Colonic mucosa (tissue), 4 donors: ENCODE measurements at places on chromosomes 2 and 18. TPM values are rescaled to one million over a fixed set of nuclear protein-coding genes. Genes with fewer than 3 reads are reported as not detected.
A peak's percentile ranks its signal among the peaks of the same experiment; 100 is the strongest.

PAX8 gene
- total RNA-seq, result 1.1 TPM

- no peaks in the 10 kb centered on the region for H3K27me3 ChIP-seq
- no peak overlapping the region for H3K27ac ChIP-seq
- H3K4me1 ChIP-seq, result no peaks in the 10 kb centered on the region
- no peaks in the 10 kb centered on the region for H3K36me3 ChIP-seq
These were observed 306.7 kb upstream of the SLC8A1 start for GRCh38 chr2:40758401-40759155.

DNA sequence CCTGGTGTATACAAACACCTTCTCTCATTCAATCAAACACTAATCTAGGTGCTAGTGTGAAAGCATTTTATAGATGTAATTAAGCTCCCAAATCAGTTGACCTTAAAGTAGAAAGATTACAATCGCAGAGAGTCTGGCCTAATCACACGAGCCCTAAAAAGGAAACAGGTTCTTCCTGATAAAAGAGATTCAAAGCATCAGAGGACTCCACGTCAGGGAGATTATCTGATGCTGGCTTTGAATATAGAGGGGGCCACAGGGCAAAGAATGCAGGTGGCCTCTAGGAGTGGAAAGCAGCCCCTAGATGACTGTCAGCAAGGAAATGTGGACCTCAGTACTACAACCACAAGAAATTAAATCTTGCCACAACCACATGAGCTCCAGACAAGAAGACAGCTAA, 28.2 kb upstream of the ZC3H15 start:
- H3K4me1 ChIP-seq, result no peaks in the 10 kb centered on the region
- H3K27ac ChIP-seq, result no peak overlapping the region
- H3K27me3 ChIP-seq, result no peaks in the 10 kb centered on the region
- no peak overlapping the region for H3K4me3 ChIP-seq
- no peak for DNase-seq

GRCh38 chr2:186068139-186068801, 329.7 kb downstream of the FSIP2 start:
- H3K4me1 ChIP-seq, result no peaks in the 10 kb centered on the region
- DNase-seq, result no peak
- no peaks in the 10 kb centered on the region for H3K27me3 ChIP-seq
- H3K36me3 ChIP-seq, result no peaks in the 10 kb centered on the region
- H3K4me3 ChIP-seq, result no peak overlapping the region
- no peak overlapping the region for H3K27ac ChIP-seq

DNA sequence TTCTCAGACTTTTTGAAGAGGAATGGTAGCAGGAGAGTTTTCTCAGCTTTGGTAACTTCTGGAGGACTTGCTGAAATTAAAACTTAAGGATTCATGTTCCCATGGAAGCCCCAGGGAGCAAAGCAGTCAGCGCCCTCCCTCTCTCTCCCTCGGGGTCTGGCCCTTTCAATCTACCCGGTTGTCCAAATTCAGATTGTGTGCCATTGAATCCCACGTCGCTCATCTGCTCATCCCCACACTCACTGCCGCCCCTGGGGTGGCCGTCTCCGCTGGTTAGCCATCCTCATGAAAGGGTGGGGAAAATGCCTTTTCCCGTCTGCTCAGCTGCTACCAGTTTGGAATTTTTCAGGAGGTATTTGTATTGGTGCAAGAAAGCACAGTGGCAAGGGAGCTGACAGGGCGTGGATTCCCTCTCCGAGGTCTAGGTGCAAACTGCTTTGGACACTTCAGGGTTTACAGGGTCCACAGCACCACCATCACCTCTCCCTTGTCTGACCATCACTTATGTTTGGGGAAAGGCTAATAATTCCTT, 27.1 kb downstream of the MCFD2 start:
- DNase-seq, result no peak
- no peaks in the 10 kb centered on the region for H3K27me3 ChIP-seq
- H3K27ac ChIP-seq, result no peak overlapping the region
- H3K4me1 ChIP-seq, result no peaks in the 10 kb centered on the region
- no peaks in the 10 kb centered on the region for H3K36me3 ChIP-seq
- no peak overlapping the region for H3K4me3 ChIP-seq

GRCh38 chr2:26245231-26245732, 543 bp downstream of the HADHB start:
- peaks cover 18% of the 10 kb centered on the region for H3K4me1 ChIP-seq
- DNase-seq, result peak; percentile 63
- H3K4me3 ChIP-seq, result peak overlapping the region; percentile 89
- H3K27ac ChIP-seq, result peak overlapping the region; percentile 96
- no peaks in the 10 kb centered on the region for H3K36me3 ChIP-seq

GRCh38 chr2:210000464-210001324, 1.7 kb upstream of the RPE start:
- no peaks in the 10 kb centered on the region for H3K36me3 ChIP-seq
- H3K27ac ChIP-seq, result no peak overlapping the region
- no peaks in the 10 kb centered on the region for H3K27me3 ChIP-seq
- DNase-seq, result no peak
- H3K4me3 ChIP-seq, result no peak overlapping the region
- H3K4me1 ChIP-seq, result no peaks in the 10 kb centered on the region

- DNase-seq, result no peak
- H3K4me3 ChIP-seq, result no peak within 1 kb of the TSS
- H3K27ac ChIP-seq, result peak within 1 kb of the TSS; percentile 43
- H3K4me1 ChIP-seq, result no peaks in the 10 kb centered on the region
These were observed at the start of gene DTNA for GRCh38 chr18:34709750-34710441. Gene DTNA, plus strand, starts transcription at chr18:34710298. Its CDS starts 45,679 bp downstream, at chr18:34755977.

GREB1 gene
- total RNA-seq, result 0.77 TPM

DNA sequence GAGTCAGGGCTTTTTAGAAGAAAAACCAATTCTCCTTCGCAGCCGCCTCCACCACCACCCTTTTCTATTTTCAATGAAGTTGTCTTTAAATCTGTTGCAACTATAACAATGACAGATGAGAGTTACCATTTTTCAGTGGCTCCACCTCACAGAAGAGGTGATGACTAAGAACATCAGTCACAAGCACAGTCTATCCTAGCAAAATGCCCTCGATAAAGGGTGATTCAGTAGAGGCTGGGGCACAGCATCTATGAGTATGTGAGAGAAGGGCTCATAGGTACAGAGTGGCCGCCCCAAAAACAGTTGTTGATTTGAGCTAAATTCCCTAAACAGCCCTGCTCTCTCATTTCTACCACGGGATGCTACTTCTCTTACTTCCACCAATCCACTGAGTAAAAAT, 310.8 kb upstream of the MGAT5 start:
- no peak overlapping the region for H3K4me3 ChIP-seq
- H3K36me3 ChIP-seq, result no peaks in the 10 kb centered on the region
- no peaks in the 10 kb centered on the region for H3K4me1 ChIP-seq
- no peak for DNase-seq

DGUOK gene
- 55.0 TPM for total RNA-seq

CCDC148 gene
- 0.49 TPM for total RNA-seq

DNA sequence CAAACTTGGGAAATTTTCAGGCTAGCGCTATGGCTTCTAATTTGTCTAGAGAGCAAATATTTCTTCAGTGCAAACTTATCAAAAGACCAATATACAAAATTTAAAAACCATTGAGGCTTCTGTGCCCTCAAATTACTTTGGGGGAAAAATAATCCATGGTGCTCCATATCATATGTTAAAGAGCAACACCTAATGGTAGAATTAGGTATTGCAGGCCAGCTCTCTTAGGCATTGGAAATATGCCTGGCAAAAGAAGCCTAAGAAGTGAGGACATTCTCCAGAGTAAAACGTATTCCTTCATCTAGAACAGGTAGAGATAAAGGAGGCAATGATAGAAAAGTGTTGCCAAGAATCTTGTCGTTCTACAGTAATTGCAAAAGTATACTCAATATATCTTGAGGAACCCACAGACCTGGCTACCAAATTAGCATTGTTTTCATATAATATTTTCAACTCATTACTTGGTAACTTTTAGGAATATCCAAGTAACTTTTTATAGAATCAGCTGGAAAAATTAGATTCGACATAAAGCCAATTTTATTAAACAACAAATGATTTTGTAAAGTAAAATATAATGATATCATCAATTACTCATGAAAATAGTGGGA, 401.1 kb downstream of the BCL11A start:
- no peaks in the 10 kb centered on the region for H3K4me1 ChIP-seq
- H3K27ac ChIP-seq, result no peak overlapping the region
- peak; percentile 29 for DNase-seq
- H3K27me3 ChIP-seq, result no peaks in the 10 kb centered on the region
- no peaks in the 10 kb centered on the region for H3K36me3 ChIP-seq

- H3K27me3 ChIP-seq, result no peaks in the 10 kb centered on the region
- no peak overlapping the region for H3K27ac ChIP-seq
- no peaks in the 10 kb centered on the region for H3K36me3 ChIP-seq
- DNase-seq, result no peak
These were observed 93.8 kb downstream of the LTBP1 start for GRCh38 chr2:33040541-33040940.

DNA sequence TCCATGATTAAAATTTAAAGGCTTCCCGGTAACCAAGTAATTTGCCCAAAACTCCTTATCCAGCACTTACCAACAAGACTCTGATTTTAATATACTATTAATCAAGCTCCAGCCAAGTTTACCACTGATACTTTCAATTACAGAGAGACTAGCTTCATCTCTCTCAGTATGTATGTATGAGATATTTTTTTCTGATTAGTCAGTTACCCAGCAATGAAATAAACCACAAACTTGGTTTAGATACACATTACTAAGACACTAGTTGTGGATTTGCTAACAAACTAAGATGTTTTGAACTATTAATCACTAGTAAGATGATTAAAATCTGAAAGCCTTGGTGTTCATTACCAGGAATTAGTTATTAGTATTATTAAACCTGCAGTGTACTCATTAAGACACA, 1272.2 kb upstream of the ACVR2A start:
- H3K4me3 ChIP-seq, result no peak overlapping the region
- H3K4me1 ChIP-seq, result no peaks in the 10 kb centered on the region
- H3K36me3 ChIP-seq, result no peaks in the 10 kb centered on the region
- no peaks in the 10 kb centered on the region for H3K27me3 ChIP-seq

- H3K4me1 ChIP-seq, result peaks cover 4% of the 10 kb centered on the region
- H3K27me3 ChIP-seq, result peaks cover 9% of the 10 kb centered on the region
- H3K27ac ChIP-seq, result no peak overlapping the region
- DNase-seq, result peak; percentile 89
These were observed 97.1 kb downstream of the INHBB start for GRCh38 chr2:120442923-120443571.
